CD8-positive, alpha-beta T cell (primary cell): ENCODE measurements at places on chromosomes 11 and 22. TPM values are rescaled to one million over a fixed set of nuclear protein-coding genes. Genes with fewer than 3 reads are reported as not detected.

- DNase-seq = no peak
Observed at GRCh38 chr11:71183878-71184277, 68.5 kb downstream of the SHANK2 start.

DNA sequence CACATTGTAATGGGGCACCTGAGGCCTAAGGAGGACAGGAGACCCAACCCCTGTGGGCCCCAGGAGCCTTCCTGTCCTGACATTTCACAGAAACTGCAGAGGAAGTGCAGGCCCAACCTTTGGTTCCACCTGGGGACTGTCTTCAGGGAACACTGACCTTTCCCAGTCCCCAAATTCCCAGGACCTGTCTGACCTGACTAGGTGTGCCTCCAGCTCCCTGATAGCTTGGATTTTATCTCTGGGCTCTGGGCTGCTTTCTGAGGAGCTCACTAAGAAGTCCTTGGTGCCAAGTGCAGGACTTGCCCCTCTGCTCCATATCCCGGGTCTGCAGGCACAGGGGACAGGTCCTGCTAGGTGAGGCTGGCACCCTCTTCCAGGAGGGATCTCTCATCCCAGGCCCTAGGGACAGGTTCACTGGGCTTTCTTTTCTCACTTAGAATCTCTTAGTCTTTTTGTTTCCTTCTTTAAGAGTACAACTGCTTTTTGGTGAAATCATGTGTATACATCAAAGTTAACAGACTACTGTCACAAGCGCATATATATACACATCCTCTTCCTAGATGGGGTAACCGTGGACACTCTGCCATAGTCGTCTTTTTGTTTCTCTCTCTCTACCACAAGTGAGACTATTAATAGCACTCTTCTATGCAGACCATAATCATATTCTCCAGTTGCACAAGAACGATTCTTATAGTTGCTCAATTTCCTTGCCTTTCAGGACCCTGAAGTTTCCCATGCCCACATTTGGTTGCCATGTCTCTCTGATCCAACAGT is 72.0 kb upstream of the IGLL5 start:
- DNase-seq = no peak

The TSSK2 gene
- 0.25 TPM for total RNA-seq

The OR52E2 gene
- total RNA-seq = not detected

The CCDC73 gene
- total RNA-seq = not detected

The LRP5 gene
- 1.1 TPM for total RNA-seq
